ENCODE measurements at places on chromosomes 2 and 18. TPM values are rescaled to one million over a fixed set of nuclear protein-coding genes. Genes with fewer than 3 reads are reported as not detected.

GRCh38 chr2:42163444-42164045 is 5.6 kb upstream of the EML4 start:
- DNase-seq: no peak

DNA sequence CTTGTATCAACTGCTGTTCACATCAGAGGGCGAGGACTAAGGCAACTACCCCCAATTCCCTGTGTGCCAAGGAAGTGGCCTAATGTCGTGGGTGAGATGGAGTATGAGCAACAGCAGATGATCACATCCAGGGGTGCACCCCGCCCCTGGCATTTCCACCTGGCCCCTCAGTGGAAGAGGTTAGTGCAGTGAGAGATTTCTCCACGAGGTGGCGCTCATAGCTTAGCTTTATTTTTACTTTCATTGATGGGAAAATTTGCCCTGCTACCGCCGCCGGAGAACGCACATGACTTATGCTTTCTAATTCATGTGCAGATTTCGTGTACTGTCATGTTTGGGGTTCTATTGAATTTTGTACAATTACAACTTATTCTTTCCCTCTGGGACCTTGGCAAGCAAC is 470.6 kb upstream of the MEX3C start:
- no peak for DNase-seq

GRCh38 chr18:40553029-40553428 is 1402.0 kb upstream of the PIK3C3 start:
- no peak for DNase-seq

DNA sequence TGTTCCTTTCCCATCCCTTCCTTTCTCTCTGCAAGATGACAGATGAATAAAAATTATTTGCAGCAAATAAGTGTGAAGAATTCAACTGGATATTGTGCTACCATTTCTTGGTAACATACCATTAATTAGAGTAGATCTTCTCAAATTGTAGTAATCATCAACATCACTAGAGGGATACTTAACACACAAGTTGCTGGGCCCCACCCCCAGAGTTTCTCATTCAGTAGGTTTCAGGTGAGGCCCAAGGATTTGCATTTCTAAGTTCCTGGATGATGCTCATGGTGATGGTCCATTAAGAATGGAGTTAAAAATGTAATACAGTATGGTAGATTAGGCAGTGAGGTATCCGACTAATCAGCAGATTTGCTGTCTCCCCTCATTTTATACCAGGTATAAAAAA is 594.0 kb downstream of the ERBB4 start:
- DNase-seq: no peak

- DNase-seq: no peak
Measured at GRCh38 chr2:218885981-218886947, 5.6 kb downstream of the WNT10A start.

The ASTL gene
- total RNA-seq: 6.8 TPM

The RIT2 gene
- total RNA-seq: not detected

The MAP3K19 gene
- total RNA-seq: not detected

The ASB18 gene
- not detected for total RNA-seq

Measured in naive thymus-derived CD8-positive, alpha-beta T cell (primary cell).